ENCODE measurements at places on chromosomes 13 and 19.
A peak's percentile ranks its signal among the peaks of the same experiment; 100 is the strongest.

GRCh38 chr13:98476106-98476505, 100.8 kb downstream of the STK24 start:
- no peak for DNase-seq

DNA sequence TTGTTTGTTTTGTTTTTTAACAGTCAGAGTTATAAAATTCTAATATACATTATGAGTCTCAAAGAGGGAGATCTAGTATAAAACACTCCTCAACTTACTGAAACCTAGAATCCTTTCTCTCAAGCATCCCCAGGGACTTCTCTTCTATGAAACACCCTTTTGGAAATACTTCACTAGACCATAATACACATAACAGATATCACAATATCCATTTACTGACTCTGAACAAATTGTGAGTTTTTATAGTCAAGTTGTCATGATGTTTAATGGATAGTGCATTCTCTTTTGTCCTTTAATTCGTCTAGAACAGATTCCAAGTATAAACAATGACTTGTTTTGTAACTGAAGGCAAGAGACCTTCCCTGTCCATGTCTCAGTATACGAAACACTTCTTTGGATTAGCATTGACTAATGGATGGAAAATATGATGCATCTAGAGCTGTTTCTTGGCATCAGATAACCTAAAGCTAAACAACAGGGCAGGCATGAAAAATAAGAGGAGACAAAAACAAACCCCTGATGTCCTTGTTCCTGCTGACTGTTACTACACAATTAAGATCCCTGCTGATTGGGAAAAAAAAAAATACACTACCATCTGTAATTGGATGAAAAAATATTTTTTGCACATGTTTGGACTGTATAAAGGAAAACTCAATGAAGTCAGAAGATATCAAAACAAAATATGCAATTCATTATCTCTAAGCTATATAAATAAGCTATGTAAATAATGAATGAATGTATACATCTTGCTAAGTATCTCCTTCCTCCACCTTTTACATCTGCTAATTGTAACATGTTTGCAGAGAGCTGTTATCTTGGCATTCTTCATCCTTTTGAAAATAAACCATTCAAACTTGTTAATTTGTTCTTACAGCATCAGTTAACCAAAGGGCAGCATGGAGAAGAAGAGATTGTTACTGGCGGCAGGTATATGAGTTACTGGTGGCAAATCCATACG, 214.2 kb downstream of the LACC1 start:
- DNase-seq = no peak

DNA sequence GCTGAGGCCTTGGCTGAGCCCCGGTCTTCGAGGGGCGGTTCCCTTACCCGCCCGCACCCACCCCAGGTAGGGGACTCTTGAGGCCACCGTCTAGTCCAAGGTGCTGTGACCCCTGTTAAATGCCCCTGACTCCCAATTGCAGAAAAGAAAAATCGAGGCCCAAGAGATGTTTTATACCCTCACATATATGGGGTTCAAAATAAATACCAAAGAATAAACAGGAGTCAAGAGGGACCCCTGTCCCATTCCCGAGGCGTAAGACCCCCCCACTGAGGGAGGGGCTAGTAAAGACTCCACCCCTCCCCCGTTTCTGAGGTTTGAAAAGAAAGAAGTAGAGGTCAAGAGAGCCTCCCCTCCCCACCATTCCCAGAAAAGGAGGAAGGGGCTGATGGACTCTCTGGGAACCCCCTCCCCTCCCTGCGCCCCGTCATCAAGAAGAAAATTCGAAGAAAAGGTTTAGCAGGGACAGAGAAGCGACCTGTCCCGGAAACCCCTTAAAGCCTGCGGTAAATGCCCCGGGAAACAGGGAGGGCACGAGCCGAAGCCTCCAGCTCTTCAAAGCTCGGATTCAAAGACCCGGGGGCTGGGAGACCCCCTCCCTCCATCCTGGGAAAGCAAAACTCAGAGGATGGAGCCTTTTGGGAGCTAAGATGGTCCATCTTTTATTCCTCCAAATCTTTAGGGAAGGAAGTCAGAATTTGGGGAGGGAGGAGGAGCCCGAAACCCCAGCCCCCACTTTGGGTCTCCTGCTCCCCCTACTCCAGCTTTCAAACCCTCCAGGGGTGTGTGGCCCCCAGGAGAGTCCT, 755 bp upstream of the RAB3A start:
- peak; percentile 55 for DNase-seq

- DNase-seq = no peak
Measured at GRCh38 chr13:34913040-34913439, 29.0 kb upstream of the NBEA start.

GRCh38 chr19:53978975-53979801, 12.2 kb upstream of the CACNG6 start:
- no peak for DNase-seq

DNA sequence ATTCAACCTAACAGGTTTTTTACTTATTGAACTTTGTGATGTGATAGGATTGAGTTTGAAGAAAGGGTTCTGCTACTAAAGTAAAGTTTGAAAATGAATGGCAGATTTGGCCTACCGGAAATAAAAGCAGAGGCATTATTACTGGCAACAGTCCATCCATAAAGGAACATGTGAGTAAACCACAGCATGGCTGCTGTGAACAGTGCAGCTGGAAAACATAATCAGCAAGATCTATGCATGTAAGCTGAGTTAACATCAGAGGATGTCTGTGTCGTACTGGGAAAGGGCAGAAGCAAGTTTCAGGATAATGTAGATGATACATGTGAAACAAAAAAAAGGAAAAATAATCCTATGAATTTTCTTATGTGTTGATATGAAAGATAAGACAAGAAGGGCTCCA, 87.6 kb downstream of the CYSLTR2 start:
- no peak for DNase-seq

DNA sequence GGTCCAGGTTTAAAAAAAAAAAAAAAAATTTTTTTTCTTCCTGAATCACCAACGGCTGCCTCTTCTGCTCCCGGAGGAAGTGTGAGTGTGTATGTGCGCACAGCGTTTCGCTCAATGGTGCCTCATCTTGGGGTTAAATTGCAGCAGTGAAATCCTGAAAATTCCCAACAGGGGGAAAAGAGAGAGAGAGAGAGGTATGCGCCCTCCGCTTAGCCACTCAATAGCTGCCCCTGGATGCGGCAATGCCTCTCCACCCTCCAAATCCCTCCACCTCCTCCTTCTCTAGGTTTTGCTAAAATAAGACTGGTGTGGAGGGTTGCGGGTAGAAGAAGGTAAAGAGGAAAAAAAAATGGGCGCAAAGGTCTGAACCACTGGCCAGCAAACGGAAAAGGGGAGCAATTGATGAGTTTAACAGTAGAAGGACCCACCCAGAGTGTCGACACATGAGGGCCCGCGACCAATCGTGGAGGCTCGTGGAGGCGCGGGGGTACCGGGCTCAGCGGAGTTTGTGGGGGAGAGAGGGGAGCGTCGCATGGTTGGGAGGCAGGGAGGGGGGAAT, 853 bp upstream of the CACNA1A start:
- no peak for DNase-seq

DNA sequence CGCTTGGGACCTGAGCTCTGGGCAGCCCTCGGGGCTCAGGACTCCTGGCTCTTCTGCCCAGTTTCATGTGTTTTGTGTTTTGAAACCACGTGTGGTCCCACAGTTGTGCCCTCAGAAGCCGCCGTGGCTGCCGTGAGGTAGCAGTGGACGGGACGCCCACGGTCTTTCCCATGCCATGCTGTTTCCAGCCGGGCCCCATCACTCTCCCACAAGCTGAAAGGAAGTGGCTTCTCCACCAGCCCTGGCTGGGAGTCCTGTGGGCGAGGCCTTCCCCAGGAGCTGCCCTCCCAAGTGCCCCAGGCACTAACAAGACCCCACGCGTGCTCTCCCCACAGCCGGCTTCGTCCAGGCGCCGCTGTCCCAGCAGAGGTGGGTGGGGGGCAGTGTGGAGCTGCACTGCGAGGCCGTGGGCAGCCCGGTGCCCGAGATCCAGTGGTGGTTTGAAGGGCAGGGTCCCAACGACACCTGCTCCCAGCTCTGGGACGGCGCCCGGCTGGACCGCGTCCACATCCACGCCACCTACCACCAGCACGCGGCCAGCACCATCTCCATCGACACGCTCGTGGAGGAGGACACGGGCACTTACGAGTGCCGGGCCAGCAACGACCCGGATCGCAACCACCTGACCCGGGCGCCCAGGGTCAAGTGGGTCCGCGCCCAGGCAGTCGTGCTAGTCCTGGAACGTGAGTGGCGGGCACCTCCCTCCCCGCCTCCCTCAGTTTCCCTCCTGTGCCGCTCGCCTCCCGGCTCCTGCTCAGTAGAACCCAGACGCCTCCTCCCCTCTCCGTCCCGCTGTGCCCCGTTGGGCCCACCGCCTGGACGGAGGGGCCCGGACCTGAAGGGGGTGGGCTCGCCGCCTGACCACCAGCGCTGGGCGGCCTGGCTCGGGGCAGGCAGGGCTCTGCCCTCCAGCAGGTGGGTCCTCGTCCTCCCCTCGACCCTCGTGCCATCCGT, 5.3 kb downstream of the BSG start:
- no peak for DNase-seq

GRCh38 chr19:1401138-1401888, at the start of gene GAMT:
Gene GAMT, minus strand, starts transcription at chr19:1401542. Its CDS starts 66 bp downstream, at chr19:1401476.
- peak; percentile 31 for DNase-seq

- no peak for DNase-seq
Measured at GRCh38 chr13:101155920-101156319, 260.4 kb downstream of the NALCN start.

DNA sequence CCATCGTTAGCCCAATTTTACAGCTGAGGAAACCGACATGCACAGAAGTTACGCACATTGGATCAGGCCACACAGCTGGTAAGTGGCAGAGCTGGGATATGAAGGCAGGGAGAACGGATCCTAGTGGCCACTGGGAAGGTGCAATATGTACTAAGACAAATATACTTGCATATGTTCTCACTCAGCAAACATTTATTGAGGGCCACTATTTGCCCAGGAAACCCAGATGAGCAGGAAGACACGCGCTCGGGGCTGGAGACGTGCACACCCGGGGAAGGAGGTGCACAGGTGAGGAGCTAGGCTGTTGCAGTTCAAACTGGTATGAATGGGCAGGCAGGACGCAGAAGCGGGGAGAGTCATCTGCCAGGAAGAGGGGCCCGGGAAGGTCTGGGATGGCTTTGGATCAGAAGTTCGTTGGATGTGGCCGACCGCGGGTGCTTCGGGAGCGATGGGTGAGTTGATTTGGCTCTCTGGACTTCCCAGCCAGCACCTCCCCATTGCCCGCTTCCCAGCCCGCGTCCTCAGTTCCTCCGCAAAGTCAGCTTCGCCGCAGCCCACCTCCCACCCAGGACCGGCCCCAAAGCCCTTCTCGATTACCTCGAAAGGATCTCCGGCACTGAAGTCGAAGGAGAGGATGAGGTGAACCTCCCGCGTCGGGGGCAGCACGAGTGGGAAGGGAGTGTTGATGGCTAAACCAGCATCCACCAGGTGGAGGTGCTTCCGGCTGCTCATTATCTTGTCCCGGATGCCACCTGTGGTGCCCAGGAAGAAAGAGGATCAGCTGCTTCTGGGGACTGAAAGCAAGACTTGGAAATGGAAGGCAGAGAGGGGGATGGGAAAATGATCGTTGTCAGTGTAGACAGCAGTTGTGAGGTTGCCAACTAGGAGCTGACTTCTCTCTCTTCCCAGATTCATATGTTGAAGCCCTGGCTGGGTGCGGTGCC, 17.8 kb upstream of the CABP5 start:
- DNase-seq = no peak

- DNase-seq = no peak
Measured at GRCh38 chr13:19882231-19882630, 18.8 kb upstream of the ZMYM5 start.

DNA sequence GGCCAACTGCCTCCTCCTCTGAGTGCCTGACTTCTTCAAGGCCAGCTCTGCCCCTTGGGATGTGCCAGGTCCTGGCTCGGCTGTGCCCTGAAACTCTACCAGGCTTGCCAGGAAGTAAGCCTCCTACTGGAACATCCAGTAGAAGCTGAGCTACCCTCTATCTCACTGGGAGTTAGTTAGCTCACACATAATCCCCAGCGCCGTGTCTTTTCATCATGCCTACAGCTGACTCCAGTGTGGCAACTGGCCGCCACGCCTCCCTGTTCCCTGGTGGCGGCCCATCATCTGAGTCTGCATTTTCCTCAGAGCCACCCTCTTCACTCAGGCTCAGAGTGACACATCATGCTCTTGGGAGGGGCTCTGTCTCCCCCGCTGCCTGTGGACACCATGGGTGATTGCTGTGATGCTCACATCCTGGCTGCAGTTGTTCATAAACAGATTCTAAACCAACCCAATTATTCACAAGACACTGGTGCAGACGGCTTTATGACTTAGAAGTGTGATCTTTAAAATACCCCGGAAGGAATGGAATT, 131.9 kb upstream of the IRS2 start:
- DNase-seq = no peak

GRCh38 chr19:55075371-55075998, at the start of gene EPS8L1:
Gene EPS8L1, plus strand, starts transcription at chr19:55075869. Its CDS starts 576 bp downstream, at chr19:55076445.
- no peak for DNase-seq

DNA sequence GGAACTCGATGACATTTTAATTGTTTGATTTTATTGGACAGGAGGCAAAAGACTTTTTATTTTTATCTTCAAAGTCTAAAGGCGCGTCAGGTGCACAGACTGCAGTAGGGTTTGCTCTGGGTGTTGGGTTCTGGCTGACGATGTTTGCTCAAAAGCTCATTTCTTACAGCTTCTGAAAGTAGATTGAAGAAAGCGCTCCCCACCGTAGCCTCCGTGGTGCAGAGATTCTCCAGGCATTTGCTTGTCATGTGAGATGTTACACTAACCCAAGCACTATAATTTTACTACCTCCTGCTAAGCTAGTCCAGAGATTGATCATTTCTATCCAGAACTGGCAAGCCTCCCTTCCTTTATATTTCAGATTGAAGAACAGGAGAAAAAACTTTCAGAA, 14.5 kb upstream of the ATP11A start:
- no peak for DNase-seq

GRCh38 chr13:37510441-37510840, 88.1 kb downstream of the POSTN start:
- no peak for DNase-seq

GRCh38 chr13:113818700-113819295, 45.1 kb downstream of the GAS6 start:
- DNase-seq = no peak

DNA sequence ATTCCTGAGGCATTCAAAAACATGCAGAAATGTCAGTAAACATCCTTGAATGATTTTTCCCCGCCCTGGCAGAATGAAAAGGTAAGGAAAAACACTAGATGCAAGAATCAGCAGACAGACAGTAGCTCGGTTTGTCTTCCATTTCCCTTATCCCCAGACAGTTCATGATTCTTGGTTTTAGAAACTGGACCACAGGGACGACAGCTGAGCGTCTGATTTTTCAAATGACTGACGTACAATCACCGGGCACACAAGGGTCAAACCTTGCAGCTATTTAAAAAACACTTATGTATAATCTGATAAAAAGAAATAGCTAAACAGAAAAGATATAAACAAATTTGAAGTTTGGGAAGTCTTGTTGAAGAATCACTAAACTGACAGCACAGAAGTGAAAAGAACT, 47.1 kb downstream of the DCLK1 start:
- no peak for DNase-seq

- DNase-seq = no peak
Measured at GRCh38 chr13:31223640-31224039, 23.9 kb downstream of the B3GLCT start.

Measured in stimulated activated naive CD4-positive, alpha-beta T cell (primary cell).